ENCODE measurements at places on chromosomes 6 and 20.

DNA sequence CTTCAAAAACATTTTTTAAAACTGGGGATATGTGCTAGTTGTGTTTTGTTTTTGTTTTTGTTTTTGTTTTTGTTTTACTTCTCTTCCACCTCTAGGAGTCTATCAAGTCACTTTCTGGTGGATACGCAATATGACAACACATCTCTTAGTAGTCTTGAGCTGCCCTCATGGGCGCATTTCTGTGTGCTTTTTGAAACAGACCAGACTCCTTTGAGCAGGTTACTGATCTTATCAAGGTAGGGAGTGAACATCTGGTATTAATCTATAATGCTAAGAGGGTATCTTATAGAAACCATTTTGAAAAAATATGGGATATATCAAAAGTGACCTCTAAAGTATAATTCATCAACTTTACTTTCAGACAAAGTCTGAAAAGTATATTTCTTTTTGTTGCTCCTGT lies 56.2 kb downstream of the PKIB start:
- no peak for DNase-seq

DNA sequence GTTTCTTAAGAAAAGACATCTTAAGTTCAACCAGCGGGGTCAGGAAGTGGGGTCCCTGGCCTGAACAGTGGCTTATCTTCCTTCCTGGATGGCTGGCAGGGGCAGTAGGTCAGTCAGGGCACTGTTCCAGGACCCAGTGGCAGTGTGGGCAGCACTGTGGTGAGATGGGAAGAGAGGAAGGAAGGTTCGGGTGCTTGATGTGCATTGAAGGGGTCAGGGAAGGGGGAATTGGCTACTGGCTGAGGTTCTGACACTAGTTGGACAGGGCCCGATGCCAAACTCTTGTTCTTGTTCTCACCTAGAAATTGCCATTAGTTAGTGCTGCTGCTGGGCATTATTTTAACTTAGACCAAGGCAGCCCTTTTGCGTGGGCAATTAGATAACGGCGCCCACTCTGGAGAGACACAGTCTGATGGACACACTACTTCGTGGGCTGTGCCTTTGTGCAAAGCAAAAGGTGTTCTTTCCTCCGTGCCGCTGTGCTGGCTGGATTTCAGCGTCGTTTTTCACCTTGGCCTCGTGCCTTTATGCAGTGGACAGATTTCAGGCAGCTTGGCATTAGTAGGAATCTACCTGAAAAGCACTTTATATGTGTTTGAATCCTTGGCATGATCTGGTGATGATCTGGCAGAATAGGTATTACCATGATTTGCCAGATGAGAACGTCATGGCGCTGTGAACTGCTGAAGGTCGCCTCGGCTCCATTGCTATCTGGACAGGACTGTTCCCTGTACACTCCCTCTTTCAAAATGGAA lies 30.3 kb downstream of the UTRN start:
- DNase-seq = no peak

- DNase-seq = no peak
Measured at GRCh38 chr20:38346247-38346651, at the start of gene LBP. Gene LBP (plus strand): TSS chr20:38346482. CDS start chr20:38346517, 35 bp downstream.

GRCh38 chr6:144729502-144729901 lies 444.4 kb downstream of the UTRN start:
- no peak for DNase-seq

- DNase-seq = no peak
Measured at GRCh38 chr6:51929934-51930574, 157.4 kb downstream of the PKHD1 start.

GRCh38 chr6:15521582-15521981 lies 141.2 kb downstream of the DTNBP1 start:
- DNase-seq = no peak

GRCh38 chr6:42366999-42367352 lies 84.8 kb downstream of the TRERF1 start:
- DNase-seq = no peak

- DNase-seq = no peak
Measured at GRCh38 chr6:162887981-162888689, 160.4 kb downstream of the PACRG start.

DNA sequence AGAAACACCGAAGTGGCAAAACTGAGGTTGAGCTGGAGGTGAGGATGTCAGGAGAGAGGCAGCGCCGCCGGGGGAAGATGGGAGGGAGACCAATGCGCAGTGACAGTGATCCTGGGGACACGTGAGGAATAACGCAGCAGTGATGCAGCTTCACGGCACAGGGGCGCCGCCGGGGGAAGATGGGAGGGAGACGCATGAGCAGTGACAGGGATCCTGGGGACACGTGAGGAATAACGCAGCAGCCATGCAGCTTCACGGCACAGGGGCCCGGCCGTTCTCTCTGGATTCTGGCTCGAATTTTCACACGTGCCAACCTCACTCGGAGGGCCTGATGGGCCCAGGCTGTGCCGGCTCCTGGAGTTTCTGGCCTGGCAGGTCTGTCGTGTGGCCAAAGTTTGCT lies 94.7 kb downstream of the SMOC2 start:
- no peak for DNase-seq

DNA sequence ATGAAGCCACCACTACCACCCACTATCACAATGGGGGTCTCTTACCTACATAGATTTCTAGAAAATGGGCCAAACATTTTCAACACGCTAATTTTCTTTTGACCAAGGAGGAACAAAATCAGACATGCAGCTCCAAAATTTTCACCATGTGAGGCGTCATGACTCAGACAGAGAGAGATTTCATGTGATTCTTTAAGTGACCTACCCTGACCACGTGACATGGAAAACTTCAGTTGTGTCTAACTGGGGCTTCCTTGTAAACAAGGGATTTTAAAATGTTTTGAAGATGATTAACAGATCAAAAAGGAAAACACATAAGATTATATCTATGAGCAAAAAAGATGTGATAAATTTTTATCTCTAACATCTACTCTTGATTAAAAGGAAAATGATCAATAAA lies 199.2 kb downstream of the TBXT start:
- DNase-seq = no peak

DNA sequence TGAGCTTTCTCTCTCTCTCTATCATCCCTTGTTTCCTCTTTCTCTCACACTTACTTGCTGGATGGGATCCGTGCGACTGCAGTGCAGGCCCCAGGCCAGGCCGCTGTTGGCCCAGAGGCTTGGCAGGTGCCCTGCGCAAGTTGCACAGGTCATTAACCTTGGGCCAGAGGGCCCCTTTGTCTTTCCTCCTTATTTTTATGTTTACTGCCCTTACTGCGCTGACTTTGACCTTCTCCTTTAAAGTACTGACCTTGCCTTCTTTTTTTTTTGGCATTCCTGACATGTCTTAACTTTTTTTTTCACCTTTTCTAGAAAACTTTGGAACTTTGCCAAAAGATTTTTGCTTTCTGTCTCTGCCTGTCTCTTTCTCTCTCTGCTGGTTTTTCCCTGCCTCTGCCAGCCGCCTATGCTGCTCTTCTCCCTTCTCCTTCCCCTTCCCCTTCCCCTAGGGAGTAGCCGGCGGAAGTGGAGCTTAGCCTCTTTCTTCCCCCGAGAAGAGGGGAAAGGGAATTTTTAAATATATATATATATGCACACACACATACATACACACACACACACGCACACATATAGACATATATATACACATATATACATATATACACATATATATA lies 59.6 kb upstream of the CDH4 start:
- DNase-seq = no peak

- DNase-seq = no peak
Measured at GRCh38 chr6:116041934-116042333, 18.8 kb downstream of the FRK start.

- no peak for DNase-seq
Measured at GRCh38 chr6:153058909-153059308, 56.4 kb upstream of the MTRF1L start.

Measured in HT-29 (cell line).